ENCODE measurements at places on chromosomes 6 and 20.

DNA sequence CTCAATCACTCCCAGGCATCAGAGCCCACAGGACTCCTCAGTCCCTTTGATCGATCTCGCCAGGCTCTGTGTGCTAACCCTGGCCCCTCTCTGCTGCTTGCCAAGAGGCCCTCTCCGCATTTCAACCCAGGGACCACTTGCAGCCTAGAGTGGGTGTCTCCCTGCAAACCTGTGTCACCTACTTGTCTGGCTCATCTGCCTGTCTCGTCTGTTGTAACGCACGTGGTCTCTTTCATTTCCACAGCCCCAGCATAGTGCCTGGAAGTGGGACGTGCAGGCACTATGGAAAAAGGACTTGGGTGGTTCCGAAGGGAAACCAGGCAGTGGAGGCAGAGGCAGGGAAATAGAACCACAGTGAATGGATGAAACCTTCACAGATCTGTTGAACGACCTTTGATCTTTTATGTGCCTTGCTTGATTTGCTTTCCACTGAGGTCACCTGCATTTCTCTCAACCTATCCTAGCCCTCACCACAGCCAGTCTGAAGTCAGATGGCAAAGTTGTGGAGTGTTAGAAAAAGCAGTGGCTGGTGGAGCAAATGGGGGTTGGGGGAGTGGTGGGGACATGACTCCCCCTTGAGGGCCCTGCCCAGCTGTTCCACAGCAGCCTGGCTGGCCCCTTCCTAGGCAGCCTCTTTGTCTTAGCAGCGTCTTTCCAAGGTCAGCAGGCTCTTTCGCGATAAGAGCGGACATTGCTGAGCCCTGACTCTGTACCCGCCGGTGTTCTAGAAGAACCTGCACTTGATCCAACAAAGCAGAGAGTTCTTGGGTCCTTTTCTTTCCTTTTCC is 55.8 kb upstream of the TAGAP start:
- no peak for DNase-seq

DNA sequence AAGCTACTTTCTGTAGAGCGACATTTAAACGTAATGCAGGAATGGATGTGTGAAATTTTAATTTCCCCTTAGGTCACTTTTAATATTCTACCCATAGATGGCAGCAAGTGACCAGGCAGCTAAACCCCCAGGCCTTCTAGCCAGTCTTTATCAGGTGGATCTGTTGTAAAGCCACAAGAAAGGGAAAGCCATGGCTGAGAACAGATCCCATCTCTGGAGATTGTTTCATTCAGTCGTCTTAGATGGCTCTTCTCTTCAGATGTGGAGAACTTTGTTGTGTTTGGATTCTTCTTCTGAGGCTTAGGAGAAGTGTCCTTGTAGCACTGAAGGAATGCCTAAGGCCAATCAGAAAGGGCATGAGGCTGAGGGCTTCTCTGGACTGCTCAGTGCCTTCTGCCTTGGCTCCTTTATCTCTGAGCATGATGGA is 15.8 kb upstream of the RNF182 start:
- DNase-seq: peak; percentile 79

GRCh38 chr6:156851454-156851921 is 74.3 kb downstream of the ARID1B start:
- DNase-seq: peak; percentile 42

DNA sequence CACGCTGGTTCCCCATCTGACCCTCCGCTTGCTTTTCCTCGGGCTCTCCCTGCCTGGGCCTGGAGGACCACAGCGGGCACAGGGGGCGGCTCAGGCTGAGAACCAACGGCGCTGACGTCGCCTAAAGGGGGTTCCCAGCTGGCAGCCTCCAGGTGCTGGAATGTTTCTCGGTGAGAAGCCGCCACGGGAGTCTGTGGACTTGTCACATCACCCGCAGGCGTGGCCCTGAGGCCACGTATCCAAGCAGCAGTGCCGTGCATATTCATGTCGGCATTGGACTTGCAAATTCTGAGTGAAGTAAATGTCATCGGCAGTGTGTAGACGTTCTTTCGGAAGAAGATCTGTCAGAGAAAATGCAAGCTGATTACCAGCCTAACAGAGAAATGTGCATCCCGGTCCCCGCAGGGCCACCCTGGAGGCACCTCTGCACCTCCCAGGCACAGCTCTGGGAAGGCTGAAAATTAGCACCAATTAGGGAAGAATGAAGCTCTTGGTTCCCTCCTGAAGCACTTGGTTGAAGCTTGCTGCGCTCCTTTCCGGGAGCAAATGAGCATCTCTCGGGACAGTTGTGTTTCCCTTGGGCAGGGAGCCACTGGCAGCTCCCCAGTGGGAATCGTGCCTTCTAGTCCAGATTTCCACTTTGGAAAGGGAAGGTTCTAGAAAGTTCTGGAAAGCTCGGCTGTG is 24.3 kb downstream of the NTSR1 start:
- DNase-seq: no peak

- peak; percentile 86 for DNase-seq
Observed at GRCh38 chr20:35120012-35120701, 27.0 kb downstream of the EDEM2 start.

GRCh38 chr6:17015144-17015543 is 86.7 kb upstream of the STMND1 start:
- no peak for DNase-seq

- peak; percentile 7 for DNase-seq
Observed at GRCh38 chr6:5950361-5950785, 56.4 kb downstream of the NRN1 start.

DNA sequence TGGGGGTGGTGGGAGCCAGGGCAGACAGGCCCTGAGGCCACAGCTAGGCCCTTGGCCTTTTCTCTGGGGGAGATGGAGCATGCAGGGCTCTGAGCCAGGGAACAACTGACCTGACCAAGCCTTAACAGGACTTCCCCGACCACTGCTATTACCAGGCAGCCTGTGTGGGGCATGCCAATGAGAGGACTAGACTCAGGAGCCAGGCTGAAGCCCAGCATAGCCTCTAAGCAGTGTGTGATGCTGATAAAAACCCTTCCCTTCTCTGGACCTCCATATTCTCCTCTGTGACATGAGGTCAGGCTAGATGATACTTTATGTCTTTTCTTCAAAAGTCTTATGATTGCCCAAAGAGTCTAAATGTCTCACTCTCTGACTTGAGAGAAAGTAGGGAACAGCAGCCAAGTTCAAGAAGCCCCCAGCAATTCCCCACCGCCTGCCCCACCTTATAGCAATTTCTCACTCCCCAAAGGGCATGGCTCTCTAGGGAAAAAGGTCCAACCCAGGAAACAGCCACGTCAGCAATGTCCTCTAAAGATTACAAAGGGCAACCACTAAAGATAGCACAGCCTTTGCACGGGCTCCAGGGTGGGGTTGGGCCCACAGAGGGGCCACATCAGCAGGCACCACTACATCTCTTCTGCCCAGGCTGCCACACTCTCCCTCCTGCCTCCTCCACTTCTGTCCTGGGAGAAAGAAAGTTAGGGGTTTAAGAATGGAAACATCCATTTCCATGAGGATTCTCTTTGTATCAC is 71.3 kb downstream of the TRERF1 start:
- peak; percentile 66 for DNase-seq

GRCh38 chr6:55182016-55182650 is 7.8 kb downstream of the HCRTR2 start:
- no peak for DNase-seq

DNA sequence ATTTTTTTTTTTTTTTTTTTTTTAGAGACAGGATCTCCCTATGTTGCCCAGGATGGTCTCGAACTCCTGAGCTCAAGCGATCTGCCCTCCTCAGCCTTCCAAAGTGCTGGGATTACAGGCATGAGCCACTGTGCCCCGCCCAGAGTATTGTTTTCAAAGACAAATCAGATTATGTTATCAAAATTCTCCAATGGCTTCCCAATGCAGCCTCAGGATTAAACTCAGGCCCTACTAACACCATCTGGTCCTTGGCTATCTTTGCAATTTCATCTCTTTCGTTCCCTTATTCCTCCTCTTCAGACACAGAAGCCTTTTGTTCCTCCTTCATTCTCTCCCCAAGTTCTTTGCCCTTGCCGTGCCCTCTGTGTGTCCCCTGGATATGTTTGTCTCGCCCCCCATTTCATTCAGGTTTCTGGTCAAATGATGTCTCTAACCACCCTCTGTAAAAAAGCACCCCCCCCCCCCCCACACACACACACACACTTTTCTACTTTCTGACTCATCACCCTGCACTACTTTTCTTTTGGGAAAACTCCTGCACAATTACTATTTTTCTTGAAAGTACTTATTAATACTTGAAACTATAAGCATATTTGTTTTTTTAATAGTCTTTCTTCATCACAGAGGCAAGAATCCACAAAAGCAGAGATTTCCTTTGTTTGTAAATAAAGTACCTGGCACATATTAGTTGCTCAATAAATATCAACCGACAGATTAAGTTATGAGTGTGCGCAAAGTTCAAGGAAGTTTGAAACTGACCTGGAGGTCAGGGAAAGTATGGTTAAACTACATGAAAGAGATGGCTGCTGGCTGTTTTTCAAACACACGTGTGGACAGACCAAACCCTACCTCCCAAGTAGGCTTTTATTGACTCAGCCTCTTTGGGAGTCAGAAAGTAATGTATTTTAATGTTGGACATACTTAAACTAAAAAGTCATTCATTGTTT is 16.7 kb downstream of the BTN1A1 start:
- peak; percentile 3 for DNase-seq

GRCh38 chr6:115058414-115059211 is 715.8 kb upstream of the HS3ST5 start:
- no peak for DNase-seq

GRCh38 chr6:74671558-74672025 is 534.3 kb downstream of the COL12A1 start:
- no peak for DNase-seq

DNA sequence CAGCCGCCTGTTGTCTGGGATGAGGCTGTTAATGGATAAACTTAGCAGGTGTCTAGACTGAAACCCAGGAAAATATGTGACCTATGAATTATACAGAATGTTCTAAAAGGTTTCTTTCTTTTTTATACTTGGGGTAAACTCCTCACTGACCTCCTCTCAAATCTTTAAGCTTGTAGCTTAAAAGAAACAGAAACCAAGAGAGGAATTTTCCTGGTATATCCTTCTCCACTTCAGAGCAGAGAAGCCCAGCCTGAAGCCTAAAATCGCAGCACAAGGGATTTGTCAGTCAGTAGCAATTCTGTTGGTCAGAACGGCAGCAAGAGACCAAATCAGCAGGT is 99.4 kb upstream of the RIPOR2 start:
- DNase-seq: no peak

- DNase-seq: no peak
Observed at GRCh38 chr6:163719028-163719742, 304.7 kb downstream of the QKI start.

DNA sequence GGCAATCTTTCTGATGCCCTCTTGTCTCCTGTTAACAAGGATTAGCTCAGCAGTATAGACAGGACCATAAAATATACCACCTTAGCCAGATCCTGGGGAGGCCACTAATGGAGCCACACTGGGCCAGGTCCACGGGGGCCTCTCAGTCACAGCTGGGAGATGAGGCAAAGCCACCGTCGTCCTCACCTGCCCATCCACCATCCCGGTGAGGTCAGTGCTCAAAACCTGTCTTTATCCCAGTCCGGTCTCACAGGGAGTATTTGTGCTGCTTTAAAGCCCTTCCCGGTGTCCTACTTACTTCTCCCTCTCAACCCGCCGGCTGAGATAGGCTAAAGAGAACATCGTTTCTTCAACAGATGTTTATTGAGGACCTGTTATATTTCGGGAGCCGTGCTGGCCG is 104.3 kb downstream of the EDN3 start:
- no peak for DNase-seq

DNA sequence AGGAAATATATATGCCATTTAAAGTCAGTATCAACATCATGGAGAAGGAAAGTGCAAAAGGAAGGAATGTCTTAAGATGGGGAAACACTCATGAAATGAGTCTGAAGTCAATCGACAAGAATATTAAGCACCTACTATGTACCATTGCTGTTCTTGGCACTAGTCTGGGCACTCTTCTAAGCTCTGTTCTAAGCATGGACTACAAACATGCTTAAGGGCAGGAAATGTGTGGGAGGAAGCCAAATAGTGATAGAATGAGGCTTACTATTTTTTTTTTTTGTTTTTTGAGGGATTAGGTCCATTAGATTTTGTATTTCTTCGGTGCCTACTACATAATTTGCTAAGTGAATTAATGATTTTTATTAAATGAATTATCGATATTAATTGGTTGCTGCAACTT is 83.8 kb upstream of the SUPT3H start:
- no peak for DNase-seq

- no peak for DNase-seq
Observed at GRCh38 chr20:12051206-12052163, 133.8 kb downstream of the BTBD3 start.

DNA sequence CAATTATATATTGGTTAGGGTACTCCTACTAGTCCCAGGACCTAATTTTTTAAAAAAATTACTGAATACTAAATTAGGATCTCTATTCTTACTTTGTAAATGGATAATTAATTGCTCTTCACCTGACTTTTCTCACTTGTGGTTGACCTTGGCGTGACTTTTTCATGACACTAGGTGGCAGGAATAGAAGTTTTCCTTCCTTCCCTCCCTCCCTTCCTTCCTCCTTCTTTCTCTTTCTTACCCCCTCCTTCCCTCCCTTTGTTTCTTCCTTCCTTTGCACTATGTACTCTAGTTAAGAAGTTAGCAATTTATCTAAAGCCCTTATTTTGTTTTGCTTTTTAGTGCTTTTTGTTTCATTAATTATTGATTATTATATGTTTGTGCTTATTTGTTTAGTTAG is 20.4 kb upstream of the HBS1L start:
- peak; percentile 40 for DNase-seq

GRCh38 chr6:148461986-148462577 is 119.4 kb downstream of the SASH1 start:
- no peak for DNase-seq

- DNase-seq: no peak
Observed at GRCh38 chr6:84718038-84718955, 46.1 kb downstream of the TBX18 start.

DNA sequence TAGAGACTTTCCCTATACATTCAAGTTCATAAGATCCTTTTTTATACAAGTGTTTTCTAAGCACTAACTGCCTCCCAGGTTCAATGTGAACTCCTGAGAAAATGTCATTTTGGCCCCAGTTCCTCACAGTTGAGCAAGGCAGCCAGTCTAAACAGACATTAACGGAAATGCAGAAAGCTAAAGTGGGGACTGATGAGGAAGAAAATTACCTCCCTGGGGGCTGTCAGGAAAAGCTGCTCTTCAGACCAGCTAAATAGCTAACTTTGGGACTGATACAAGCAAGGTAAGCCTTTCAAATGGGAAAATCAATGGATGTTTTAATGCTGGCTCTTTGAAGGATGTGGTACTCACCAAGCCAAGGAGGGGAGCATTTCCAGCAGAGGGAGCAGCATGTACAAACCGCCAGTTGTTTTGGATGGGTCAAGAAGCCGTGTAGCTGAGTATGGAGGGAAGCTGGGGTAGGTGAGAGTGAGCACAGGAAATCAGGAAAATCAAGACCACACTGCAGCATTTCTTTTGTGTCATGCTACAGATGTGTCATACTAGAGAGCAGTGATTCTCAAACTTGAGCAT is 180.8 kb upstream of the CHD6 start:
- DNase-seq: no peak

DNA sequence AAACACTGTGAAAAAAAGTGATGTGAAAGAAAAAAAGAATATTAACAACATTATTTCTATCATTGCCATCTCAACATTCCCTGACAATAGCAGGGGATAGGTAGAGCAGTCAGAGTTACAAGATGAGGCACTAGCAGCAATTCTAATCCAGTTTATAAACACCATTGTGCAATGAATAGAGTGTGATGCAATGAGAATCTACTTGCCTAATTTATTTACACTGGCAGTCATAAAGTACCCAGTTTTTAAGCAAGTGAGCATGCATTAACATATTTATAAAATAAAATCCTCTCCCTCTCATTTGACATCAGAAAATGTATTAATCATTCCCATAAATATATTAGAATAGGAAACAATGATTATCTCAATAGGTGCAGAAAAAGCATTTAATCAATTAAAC is 2.5 kb upstream of the MANEA start:
- peak; percentile 22 for DNase-seq

Data from erythroblast (primary cell).